ENCODE measurements at places on chromosomes 16 and 17.
A peak's percentile ranks its signal among the peaks of the same experiment; 100 is the strongest.

GRCh38 chr17:3949418-3949817, 14.8 kb downstream of the ATP2A3 start:
- DNase-seq = no peak

DNA sequence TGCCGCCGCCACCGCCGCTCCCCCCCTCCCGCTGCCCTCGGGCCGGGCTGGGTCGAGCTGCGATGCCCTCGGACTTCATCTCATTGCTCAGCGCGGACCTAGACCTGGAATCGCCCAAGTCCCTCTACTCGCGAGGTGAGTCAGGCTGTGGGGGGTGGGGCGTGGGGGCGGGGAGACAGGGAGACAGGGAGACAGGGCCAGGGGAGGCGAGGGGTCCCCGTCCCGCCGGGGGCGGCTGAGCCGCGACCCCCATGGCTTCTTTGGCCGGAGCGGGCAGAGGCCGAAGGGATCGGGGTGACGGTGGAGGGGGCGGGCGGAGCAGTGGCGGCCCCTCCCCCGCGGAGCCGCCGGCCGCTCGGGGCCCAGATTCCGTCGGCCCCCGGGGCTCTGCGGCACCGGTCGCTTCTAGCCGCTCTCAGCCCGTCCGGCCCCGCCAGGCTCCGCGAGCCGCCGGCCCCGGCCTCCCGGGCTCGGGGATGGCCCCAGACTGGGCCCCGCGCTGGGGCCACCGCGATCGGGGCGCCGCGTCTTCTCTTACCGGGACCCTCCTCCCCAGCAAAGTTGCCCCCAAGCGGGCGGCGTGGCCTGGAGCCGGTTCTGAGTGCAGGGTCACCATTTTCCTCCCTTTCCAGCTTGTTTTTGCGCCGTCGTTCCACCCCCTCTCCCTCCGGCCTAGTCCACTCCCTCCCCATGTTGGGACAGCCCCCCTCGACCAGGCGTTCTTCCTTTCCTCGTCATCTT, 644 bp downstream of the NFAT5 start:
- DNase-seq = peak; percentile 38

DNA sequence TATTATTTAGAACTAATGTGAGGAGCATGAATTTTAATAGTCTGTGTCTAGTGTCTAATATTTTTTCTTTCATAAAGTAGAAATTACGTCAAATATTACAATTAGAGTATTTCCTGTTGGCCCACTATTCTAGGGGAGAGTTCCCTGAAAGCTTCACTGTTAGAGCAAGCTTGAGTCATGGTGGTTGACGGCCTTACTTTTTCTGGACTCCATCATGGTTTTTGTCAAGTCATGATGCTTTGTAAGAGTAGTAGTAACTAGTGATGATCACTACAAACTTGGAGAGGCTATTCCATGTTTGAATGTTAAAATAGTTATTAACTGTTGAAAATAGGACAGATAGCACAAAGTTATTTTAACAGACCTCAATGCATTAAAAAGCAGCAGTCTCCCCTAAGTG, 1.7 kb downstream of the PSMD11 start:
- DNase-seq = no peak

GRCh38 chr16:23120562-23120961, 28.7 kb downstream of the USP31 start:
- DNase-seq = no peak

GRCh38 chr17:81526662-81527571, 1.3 kb upstream of the FSCN2 start:
- DNase-seq = no peak

DNA sequence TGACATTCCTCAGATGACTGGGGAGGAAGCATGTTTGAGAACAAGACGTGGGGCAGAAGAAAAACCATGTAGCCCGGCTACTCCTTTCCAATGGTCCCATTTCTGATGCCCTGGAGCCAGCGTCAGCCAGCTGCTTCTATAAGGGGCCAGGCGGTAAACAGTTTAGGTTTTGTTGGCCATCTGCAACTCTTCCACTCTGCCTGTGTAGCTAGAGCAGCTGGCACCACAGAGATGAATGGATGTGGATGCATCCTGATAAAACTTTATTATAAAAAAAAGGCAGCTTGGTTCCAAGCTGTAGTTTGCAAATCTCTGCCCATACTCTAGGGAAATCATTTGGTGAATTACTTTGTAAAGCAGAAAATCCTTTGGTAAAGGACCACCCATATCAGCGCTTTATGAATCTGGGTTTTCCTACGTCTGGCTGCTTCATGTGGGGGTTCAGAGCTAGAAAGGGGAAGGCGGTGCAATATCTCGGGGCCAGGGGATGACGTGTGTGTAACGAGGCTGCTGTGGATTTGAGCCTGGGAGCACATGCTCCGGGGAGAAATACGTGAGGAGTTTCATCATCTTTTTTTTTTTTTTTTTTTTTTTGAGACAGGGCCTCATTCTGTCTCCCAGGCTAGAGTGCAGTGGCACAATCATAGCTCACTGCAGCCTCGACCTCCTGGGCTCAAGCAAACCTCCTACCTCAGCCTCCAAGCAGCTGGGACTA, 3.4 kb upstream of the SRL start:
- no peak for DNase-seq

DNA sequence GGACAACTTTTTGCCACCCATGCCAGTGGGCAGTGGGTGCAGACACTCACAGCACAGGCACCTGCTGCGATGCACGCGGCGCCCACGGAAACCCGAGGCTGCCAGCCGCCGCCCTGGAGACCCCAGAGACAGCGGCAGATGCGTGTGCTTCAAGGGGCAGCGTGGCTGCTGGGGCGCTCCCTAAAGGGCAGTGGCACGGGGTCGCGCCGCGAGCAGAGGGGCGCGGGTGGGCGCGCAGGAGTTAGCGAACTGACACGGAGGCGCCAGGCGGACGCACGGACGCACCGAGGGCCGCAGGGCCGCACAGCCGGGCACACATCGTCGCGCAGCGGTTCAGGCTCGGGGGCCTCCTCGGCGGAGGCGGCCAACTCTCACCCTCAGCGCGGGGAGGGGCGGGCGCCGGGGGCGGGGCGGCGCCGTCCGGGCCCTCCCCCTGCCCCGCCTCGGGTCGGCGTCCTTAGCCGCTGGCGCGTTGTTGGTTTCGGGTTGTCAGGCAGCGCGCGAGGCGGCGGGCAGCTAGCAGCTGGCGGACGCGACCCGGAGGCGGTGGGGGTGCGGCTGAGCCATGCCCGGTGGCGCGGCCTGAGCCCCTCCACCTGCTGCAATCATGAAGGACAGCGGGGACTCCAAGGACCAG, at the start of gene KIF19:
Gene KIF19, plus strand, starts transcription at position 484 of the 637 bp plus-strand sequence. Its CDS starts 124 bp downstream, at position 608.
- DNase-seq = peak; percentile 19

- DNase-seq = no peak
These were observed 12.7 kb upstream of the C16orf82 start for GRCh38 chr16:27053996-27054395.

DNA sequence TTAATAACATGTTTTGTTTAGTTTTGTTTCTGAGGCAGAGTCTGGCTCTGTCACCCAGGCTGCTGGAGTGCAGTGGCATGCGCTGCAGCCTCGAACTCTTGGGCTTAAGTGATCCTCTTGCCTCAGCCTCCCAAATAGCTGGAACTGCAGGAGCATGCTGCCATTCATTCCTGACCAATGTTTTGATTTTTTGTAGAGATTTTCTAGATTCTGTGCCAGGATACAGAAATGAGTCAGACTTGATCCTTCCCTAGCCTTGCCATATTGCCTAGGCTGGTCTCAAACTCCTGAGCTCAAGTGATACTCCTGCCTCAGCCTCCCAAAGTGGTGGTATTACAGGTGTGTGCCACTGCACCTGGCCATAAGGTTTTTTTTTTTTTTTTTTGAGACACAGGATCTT, 17.7 kb downstream of the TAOK1 start:
- no peak for DNase-seq

DNA sequence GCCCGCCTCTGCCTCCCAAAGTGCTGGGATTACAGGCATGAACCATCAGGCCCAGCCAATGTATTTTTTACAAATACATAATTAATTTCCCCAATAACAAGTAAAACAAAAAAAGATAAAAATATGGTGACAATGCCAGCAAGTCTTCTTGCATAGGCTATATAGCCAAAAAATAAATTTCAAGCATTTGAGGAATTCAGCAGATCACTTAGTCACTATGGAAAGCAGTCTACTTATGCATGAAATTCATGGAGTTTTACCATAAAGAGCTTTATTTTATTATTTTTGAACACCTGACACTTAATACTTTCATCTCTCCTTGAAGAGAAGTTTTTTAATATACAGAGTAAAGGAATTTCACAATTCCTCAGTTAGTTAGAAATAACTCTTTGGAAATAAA, 56.4 kb downstream of the BRIP1 start:
- DNase-seq = no peak

GRCh38 chr16:21642861-21643260, 9.5 kb downstream of the IGSF6 start:
- DNase-seq = no peak

GRCh38 chr16:16933861-16934260, 536.9 kb downstream of the XYLT1 start:
- DNase-seq = no peak

GRCh38 chr16:88383401-88384221, 852 bp downstream of the ZNF469 start:
- no peak for DNase-seq

- no peak for DNase-seq
These were observed 9.0 kb downstream of the PITPNM3 start for GRCh38 chr17:6547336-6547735.

- DNase-seq = no peak
These were observed 484.2 kb upstream of the SOX9 start for GRCh38 chr17:71636644-71637043.

DNA sequence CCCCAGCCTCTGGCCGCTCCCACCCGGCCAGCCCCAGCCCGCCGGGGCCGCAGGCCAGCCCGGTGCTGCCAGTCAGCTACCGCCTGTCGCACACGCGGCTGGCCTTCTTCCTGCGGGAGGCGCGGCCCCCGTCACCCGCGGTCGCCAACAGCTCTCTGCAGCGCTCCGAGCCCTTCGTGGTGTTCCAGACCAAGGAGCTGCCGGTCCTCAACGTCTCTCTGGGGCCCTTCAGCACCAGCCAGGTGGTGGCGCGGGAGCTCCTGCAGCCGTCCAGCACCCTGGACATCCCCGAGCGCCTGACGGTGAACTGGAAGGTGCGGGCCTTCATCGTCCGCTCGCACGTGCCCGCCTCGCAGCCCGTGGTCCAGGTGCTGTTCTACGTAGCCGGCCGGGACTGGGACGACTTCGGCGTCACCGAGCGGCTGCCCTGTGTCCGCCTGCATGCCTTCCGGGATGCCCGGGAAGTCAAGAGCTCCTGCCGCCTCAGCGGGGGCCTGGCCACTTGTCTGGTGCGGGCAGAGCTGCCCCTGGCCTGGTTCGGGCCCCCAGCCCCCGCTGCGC, 46.8 kb downstream of the TMEM132E start:
- peak; percentile 15 for DNase-seq

GRCh38 chr17:81489012-81489997, 23.3 kb downstream of the ACTG1 start:
- DNase-seq = no peak

- DNase-seq = no peak
These were observed 48.9 kb upstream of the MSI2 start for GRCh38 chr17:57207396-57207795.

DNA sequence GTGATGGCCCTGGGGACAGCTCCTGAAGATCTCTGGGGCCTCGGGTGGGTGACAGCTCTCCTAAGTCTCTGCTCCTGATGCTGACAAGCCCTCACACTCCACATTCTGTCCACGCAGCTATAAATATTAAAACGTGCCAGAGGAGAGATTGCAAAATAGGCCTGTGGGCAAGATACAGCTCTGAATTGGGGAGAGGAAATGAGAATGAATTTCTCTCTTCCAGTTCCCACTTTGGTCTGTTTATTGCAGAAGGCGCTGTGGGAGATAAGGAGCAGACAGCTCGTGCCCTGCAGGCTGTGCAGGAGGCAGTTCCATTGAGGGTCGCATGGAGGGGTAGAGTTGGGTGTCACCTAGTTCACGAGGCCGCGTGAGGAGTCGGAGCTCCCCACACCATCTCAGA, 87.5 kb upstream of the SDK2 start:
- peak; percentile 21 for DNase-seq

- DNase-seq = no peak
These were observed 19.6 kb downstream of the KIAA0513 start for GRCh38 chr16:85046931-85047866.

- no peak for DNase-seq
These were observed 87.5 kb downstream of the SEC14L1 start for GRCh38 chr17:77228241-77228752.

GRCh38 chr17:76510831-76511244, 9.6 kb upstream of the RHBDF2 start:
- no peak for DNase-seq

DNA sequence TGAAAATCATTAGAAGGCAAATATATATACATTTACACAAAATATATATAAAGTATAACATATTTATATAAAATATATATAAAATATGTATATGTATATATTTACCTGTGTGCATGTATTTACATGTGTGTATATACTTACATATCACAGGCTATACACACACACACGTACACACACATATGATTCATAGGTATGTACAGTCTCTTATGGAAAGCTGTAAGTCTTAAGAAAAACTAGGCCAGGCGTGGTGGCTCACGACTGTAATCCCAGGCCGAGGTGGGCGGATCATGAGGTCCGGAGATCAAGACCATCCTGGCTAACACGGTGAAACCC, 14.7 kb downstream of the TOM1L2 start:
- DNase-seq = no peak

- DNase-seq = peak; percentile 6
These were observed 7.6 kb downstream of the EPX start for GRCh38 chr17:58200024-58200633.

- no peak for DNase-seq
These were observed 37.8 kb downstream of the GNA13 start for GRCh38 chr17:65018610-65019316.

DNA sequence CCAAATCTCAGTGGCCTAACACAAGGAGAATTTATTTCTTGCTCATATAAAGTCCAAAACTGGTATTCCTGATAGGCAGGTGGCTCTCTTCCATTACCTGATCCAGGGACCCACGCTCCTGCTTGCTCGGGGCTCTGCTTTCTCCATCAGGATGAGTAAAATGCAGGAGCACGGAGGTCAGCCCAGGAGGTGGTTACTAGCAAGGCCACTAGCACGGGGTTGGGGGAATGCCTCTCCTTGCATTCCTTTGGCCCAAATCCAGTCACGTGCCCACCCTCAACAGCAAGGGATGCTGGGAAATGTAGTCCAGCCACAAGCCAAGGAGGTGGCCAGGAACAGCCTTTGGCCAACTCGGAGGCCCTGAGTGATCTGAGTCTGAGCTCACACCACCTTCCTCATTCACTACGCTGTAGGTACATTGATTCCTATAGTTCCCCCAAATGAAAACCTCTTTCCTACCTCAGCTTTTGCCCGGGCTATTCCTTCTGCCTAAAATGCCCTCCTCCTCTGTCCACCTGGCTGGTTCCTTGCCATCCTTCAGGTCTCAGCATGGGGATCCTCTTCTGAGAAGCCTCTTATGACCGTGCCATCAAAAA, 38.3 kb upstream of the HAPSTR1 start:
- peak; percentile 29 for DNase-seq
